ENCODE measurements at places on chromosomes 6 and 20. TPM values are rescaled to one million over a fixed set of nuclear protein-coding genes. Genes with fewer than 3 reads are reported as not detected.

The OTOR gene
- not detected for polyA plus RNA-seq

- no peak for DNase-seq
Observed at GRCh38 chr6:11013721-11014070, 30.4 kb downstream of the ELOVL2 start.

The SLC2A10 gene
- polyA plus RNA-seq = not detected

DNA sequence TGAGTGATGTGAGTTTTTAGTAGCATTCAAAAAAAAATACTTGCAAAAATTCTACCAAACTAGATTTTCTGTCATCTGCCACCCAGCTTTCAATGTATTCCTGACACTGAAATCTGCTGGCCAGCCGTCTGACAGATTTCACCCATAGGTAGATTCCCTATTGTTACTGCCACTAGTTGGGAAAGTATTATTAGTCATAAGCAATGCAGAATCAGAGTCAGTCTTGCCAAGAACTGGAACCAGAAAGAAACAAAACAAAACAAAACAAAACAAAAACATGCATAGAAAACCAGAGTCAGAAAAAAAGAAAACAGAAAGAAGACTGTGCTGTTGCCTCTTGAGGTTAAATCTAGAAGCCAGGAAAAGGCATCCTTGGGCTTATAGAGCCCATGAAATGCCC, 293.1 kb upstream of the KCNQ5 start:
- peak; percentile 29 for DNase-seq

GRCh38 chr6:143339223-143339622, 111.3 kb downstream of the ADAT2 start:
- peak; percentile 97 for DNase-seq

The NKAIN4 gene
- not detected for polyA plus RNA-seq

- DNase-seq = peak; percentile 97
Observed at GRCh38 chr20:47392015-47392720, 35.7 kb upstream of the ZMYND8 start.

- DNase-seq = no peak
Observed at GRCh38 chr6:158655569-158656450, 6.0 kb downstream of the SYTL3 start.

GRCh38 chr6:102525336-102525735, 1131.8 kb downstream of the GRIK2 start:
- no peak for DNase-seq

Measured in mammary epithelial cell (primary cell).